Dermis blood vessel endothelial cell (primary cell): ENCODE measurements at places on chromosomes 12 and 14.

GRCh38 chr12:68291396-68292036 is 38.1 kb upstream of the IL22 start:
- DNase-seq = no peak

- no peak for DNase-seq
These were observed 21.8 kb upstream of the GXYLT1 start for GRCh38 chr12:42166501-42166900.

GRCh38 chr12:3282384-3282670 is 205.1 kb downstream of the TSPAN9 start:
- DNase-seq = no peak

GRCh38 chr12:47360093-47360480 is 280.3 kb upstream of the AMIGO2 start:
- DNase-seq = no peak
